A673 (cell line): ENCODE measurements at places on chromosomes 1 and 21.

DNA sequence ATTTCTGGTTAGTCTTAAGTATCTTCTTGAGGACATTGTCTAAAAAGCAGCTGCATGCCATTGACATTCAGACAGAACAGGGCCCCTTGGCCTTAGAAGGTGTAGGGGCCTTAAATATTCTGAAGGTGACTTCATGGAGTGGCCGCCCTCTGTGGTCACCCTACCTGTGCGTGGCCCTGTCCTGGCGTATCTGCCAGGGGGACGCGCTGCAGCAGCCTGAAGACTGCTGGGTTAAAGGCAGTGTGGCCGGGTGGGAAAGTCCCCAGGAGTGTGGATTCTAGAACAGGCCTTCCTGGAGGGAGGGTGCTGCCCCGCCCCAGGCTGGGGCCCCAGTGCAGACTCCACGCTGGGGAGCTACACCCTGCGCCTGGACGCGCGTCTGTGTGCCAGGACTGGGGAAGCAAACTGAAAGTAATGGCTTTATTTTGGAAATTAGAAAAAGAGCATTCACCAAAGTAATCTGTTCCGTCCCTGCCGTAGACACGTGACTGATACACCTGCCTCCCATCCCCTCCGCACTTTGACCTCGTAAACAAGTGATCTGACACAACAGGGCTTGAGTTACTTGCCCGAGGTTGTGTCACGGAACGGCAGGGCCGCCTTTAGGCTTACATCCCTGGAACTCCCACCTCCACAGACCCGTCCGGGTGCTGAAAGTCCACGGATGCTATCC lies 1.8 kb downstream of the AGPAT3 start:
- DNase-seq: no peak

DNA sequence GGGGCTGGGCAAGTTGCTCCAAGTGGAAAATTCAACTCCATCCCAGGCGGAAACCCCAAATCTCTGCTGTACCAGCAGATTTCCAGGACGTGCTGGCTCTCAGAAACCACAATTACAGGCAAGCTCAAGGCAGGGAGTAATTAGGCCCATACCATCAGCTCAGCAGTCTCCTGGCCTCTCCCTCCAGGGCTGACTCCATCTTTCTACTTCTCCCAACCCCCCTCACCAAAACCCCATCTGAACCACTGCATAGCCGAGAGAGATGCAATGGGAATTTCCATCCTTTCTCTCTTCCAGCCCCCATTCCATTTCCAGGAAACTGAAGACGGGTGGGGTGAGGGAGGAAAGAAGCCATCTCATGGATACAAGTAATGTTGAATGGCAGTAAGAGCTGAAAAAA lies 41.2 kb downstream of the ARHGEF11 start:
- DNase-seq: no peak

GRCh38 chr1:245205864-245206263 lies 51.1 kb downstream of the KIF26B start:
- DNase-seq: no peak

GRCh38 chr1:39491146-39491921 lies at the start of gene BMP8A:
TSS of gene BMP8A (plus strand) at chr1:39491636. CDS start at chr1:39491992, 356 bp downstream.
- peak; percentile 70 for DNase-seq

DNA sequence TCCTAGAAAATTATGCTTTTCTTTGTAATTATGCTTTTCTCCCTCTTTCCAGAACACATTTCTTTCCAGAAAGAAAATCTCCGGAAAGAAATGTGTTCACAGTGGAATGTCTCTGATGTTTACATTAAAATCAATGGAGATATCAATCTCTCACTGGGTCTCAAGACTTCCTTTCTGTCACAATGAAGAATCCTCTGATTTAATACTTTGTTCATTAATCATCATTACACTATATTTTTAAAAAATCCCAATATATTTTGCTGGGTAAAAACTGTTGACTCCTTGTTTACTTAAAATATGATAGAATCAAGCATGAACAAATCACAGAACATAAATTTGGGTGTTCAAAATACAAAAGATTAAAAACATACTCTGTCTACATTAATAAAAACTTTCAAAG lies 26.3 kb upstream of the TGFBR3 start:
- DNase-seq: no peak

GRCh38 chr1:238562341-238562740 lies 671.6 kb upstream of the ZP4 start:
- no peak for DNase-seq

- DNase-seq: no peak
Measured at GRCh38 chr1:235075048-235075776, 53.4 kb downstream of the TOMM20 start.

DNA sequence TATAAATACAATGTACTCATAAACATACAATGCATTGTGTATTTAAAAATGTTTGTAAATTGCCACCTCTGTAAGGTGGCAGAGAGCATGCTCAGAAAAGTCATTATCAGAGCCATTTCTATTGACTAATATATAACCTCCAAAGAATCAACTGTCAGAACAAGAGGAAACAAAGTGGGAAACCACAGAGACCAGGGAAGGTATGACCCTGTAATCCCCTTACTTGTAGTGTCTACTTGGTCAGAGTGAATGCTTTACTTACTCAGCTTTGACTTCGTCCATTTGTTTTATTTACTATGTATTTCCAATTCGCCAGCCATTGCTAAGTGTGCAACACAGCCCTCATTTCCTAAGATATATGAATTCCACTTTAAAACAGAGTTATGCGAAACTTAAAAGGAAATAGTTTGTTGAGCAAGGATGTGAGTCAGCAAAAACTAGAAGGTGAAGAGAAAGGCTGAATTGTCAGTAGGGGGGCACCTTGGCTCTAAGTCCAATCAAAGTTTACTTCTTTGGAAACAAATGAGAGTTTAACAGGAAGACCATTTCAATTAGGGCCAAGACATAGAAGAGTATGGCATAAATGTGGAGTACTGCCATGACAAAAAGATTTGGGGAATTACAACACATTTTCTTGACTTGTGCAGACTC lies 671.7 kb upstream of the PTBP2 start:
- no peak for DNase-seq

DNA sequence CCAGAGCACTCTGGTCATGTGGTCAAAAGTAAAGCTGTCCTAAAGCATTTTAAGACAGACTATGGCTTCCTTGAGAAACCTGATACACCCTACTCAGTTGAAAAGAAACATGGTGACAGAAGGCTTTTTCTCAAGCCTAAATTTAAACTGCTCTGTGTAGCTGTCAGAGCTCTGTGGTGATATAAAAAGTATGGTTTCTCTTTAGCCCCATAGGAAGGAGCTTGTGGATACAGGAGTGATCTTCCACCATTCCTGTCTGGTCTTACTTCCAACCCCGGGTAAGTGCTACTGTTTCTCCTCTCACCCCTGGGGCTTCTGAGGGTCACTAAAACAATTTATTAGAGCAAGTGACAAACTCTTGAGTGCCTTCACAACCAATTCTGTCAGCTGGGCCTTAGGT lies 8.5 kb downstream of the TP53BP2 start:
- DNase-seq: peak; percentile 35

DNA sequence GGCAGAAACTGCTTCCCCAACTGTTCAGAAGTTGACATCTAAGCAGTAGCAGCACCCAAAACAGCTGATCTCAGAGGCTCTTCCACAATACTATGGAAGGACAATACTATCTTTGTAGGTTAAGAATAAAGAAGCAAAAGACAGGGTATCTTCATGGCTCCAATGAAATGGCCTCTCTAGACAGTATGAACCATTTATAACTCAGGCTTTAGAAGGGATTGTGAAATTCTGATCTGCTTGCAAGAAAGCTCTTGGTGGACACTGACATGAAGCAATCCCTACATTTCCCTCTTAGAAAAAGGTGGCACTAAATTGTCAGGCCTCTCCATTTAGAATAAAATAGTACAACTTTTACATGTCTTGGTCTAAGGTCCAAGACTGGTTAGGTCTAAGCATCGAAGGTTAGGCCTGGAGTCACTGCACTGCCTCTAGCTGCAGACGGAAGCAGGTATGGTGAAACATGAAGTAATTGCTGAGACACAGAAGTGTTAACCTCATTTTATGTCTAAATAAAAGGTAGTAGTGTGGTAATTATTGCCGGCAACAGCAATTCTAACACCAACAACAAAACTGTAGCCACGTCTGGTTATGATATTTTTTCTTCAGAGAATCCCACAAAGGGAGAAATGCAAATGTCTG lies 50.6 kb upstream of the HP1BP3 start:
- no peak for DNase-seq

- DNase-seq: no peak
Measured at GRCh38 chr1:177464686-177465085, 293.9 kb downstream of the BRINP2 start.

GRCh38 chr21:17848228-17848627 lies 29.1 kb upstream of the C21orf91 start:
- DNase-seq: no peak

DNA sequence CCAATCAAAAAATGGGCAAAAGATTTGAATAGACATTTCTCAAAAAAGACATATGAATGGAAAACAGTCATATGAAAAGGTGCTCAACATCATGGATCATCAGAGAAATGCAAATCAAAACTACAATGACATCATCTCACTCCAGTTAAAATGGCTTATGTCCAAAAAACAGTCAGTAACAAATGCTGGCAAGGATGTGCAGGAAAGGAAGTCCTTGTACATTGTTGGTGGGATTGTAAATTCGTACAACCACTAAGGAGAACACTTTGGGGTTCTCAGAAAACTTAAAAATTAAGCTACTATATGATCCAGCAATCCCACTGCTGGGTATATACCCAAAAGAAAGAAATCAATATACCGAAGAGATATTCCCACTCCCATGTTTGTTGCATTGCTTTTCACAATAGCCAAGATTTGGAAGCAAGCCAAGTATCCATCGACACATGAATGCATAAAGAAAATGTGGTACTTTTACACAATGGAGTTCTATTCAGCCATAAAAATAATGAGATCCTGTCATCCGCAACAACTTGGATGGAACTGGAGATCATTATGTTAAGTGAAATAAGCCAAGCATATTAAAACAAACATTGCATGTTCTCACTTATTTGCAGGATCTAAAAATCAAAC lies 17.9 kb downstream of the GBP5 start:
- peak; percentile 75 for DNase-seq

DNA sequence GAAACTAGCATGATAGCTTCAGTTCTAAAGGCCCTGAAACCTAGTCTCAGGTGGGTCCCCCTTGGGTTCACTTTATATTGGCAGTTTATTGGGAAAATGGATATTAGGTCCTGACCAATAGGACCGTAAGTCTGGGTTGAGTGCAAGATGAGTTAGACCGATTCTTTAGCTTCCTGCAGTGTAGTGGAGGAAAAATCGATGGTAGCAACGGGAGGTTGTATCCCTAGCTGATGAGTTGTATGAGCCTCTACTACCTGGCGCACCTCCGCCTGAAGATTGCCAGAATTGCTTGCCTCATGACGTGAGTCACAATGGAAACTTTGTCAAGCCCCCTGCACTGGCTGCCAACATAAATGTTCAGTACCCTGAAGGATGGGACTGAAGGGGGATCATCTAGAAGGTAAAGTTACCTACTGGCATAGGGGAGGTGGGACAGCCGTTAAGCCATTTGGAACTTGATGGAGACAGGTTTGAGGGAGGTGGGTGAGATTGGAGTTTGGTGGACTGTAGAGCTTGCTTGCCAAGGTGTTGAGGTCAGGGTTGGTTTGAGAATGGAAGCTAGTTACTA lies 3.9 kb downstream of the RCC1 start:
- DNase-seq: peak; percentile 49

DNA sequence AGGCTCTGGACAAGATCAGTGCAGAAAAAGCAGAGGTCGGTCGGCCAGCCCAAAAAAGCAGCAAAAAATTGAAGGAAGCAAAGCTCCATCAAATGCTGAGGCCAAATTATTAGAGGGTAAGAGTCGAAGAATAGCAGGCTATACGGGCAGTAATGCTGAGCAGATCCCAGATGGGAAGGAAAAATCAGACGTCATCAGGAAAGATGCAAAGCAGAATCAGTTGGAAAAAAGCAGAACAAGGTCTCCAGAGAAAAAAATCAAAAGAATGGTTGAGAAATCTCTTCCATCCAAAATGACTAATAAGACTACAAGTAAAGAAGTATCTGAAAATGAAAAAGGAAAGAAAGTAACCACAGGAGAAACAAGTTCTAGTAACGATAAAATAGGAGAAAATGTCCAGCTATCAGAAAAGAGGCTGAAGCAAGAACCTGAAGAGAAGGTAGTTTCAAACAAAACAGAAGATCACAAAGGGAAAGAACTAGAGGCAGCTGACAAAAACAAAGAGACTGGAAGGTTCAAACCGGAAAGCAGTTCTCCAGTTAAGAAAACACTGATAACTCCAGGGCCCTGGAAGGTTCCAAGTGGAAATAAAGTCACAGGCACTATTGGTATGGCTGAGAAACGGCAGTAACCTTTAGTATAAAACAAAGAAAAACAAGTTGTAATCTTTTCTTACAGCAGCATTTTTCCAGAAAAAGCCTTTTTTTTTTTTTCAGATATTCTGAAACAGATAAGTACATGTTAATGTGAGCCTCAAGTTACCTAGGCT lies 75.7 kb downstream of the PHTF1 start:
- no peak for DNase-seq

GRCh38 chr1:109040627-109040988 lies 1.3 kb downstream of the WDR47 start:
- no peak for DNase-seq

GRCh38 chr21:40381111-40381510 lies 465.8 kb downstream of the DSCAM start:
- DNase-seq: no peak

DNA sequence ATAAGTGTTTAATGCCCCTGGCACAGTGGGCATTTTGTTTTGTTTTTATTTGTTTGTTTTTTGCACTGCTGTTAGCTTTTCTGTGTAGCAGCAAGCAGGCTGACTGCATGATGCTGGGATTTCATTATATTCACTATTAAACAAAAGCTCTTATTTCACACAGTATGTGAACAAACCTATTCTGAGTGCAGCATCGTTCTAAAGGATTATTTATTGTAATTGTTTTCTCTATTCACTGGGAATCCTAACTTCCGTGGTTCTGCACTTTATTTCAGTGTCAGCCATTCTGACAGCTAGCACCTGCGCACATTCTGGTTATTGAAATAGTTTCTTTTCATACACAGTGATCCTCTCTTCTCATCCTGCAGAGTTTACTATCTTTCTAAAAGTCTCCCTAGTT lies 595.0 kb downstream of the NEGR1 start:
- DNase-seq: no peak

- peak; percentile 52 for DNase-seq
Measured at GRCh38 chr1:14259191-14259757, 339.2 kb upstream of the KAZN start.

- no peak for DNase-seq
Measured at GRCh38 chr1:218254296-218254946, 30.7 kb upstream of the RRP15 start.

DNA sequence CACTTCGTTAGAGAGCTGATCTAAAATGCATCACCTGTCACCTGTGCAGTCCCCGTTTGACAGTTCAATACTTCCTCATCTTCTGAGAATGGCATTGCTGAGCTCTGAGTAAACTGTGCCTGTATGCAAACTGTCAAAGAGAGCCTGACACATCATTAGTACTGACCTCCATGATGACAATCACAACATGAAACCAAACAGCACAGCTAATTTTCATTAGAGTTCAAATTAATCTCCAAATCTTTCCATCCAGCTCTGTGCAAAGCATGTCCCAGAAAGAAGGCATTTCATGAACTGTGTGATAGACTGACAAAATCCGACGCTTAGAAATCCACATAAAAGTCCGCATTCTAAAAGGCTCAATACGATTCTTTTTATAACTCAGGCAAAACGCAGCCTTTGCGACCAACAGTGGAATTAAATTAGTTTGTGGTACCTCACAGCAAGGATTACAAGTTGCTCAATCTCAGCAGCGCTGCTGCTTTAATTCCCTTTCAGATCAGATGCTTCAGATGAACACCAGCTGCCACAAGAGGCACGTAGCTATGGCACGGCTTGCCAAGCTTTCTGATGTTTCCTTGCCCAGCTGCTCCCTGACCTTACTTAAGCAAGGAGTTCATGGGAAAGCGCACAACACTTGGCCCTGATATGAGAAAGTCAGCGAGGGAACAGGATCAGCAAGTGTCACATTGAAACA lies 765.5 kb upstream of the PRMT6 start:
- DNase-seq: peak; percentile 27
